ENCODE measurements at places on chromosomes 6 and 20.
A peak's percentile ranks its signal among the peaks of the same experiment; 100 is the strongest.

DNA sequence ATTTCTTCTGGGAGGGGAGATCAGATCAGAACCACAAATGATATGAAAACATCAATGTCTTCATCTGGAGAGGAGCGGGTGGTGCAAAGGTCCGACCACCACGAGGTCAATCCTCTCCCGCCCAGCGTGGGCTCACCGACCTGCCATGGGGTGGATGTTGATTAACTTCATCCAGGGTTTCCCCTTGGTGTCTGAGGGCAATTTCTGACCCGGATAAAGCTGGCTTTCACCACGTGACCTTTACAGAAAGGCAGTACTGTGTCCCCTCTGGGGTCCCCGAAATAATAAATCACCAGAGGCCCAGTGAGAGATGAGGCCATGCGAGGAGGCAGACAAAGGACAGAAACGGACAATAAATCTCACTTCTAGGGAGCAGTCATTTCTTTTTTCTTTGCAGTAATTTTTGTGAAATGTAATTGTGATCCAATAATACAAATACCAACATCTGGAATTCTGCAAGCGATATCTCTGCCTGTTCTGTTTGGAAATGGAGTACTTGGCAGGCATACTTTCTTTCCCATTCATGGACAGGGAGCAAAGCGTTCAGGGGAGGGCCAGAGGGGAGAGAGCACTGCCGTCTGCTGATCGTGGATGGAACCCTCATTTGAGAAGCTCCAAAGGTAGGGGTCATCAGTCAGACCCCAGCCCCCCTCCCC, 55.1 kb upstream of the APCDD1L start:
- no peak for DNase-seq

- no peak for DNase-seq
Observed at GRCh38 chr6:35267897-35268296, 8.4 kb downstream of the ZNF76 start.

GRCh38 chr6:19879663-19880062, 42.5 kb downstream of the ID4 start:
- no peak for DNase-seq

- no peak for DNase-seq
Observed at GRCh38 chr20:43936104-43936770, 21.6 kb downstream of the TOX2 start.

- no peak for DNase-seq
Observed at GRCh38 chr20:44494681-44495080, 19.0 kb downstream of the TTPAL start.

DNA sequence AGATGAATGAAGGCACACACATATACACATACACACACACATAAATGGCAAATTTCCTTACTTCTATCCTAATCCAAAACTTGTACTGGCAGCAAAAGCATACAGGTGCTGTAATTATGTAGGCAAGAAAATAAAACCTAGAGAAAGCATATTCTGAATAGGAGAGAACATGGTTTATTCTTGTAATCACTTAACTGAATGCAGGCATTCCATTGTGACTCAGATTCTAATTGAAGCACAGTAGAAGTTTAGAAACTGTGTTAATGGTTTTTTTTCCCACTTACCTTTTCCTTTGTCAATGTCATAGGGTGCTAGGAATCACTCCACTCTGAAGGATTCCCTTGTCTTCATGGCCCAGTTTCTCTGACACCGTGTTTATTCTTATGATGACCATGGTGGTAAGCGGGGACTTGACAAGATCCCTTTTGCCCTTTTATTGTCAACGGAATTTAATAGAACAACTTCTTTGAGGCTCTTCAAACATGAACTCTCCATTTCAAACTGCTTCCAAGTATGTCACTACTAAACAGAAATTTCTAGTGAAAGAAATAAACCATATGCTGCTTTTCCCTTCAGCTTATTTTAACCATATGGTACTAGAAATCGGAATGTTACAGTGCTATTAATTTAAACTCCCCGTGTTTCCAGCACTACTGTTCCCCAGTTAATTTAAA, 164.2 kb downstream of the OGFRL1 start:
- no peak for DNase-seq

DNA sequence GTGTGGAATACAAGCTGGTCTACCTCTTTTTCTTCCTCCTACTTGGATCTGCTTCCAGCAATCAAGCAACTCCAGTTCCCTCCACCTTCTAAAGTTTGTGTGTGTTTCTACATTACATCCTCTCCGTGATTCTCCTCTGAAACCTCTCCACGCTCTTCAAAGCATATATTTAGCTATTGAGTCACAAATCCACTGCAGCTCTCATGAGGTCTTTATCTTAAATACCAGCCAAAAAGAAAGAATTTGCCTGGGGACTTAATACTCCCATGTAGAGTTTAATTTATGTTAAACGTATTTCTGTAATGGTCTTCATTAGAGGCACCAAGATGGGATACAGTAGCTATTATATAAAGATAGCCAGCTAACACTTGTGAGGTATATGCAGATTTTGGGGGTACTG, 78.7 kb downstream of the FOXC1 start:
- DNase-seq, result no peak

- peak; percentile 38 for DNase-seq
Observed at GRCh38 chr6:84220809-84221409, 6.5 kb downstream of the CEP162 start.

- DNase-seq, result no peak
Observed at GRCh38 chr6:138817799-138818198, 21.9 kb downstream of the ECT2L start.

DNA sequence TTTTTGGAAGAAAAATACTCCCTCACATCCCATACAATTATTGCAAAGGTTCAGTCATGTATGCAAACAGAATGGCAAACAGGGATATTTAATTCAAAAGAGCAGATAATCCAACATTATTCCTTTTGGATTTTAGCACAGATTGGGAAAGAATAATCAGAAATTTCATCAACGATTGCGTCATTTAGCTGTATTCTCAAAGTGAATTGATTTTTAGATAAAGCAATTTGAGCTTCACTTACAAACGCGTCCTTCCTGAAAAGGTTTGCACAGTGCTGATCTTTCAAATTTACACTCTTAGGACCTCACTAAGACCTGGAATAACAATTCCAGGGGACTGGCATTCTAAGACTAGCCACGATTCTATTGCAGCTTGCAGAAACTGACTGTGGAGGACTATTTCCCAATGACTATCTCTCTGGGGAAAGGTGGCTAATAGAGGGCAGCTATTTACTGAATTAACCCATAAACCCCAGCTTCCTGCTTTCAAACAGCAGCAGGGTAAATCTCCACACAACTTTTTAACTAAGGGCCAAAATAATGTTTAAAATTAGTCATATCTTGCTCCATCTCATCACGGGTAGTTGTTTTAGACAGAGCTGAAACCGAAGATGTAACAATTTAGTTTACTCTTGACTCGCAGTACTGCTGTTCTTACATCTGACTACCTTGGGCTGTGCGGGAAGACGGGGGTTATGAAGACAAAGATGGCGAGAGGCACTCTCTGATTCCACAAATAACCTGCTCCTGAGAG, 131.2 kb upstream of the FAM184A start:
- no peak for DNase-seq

DNA sequence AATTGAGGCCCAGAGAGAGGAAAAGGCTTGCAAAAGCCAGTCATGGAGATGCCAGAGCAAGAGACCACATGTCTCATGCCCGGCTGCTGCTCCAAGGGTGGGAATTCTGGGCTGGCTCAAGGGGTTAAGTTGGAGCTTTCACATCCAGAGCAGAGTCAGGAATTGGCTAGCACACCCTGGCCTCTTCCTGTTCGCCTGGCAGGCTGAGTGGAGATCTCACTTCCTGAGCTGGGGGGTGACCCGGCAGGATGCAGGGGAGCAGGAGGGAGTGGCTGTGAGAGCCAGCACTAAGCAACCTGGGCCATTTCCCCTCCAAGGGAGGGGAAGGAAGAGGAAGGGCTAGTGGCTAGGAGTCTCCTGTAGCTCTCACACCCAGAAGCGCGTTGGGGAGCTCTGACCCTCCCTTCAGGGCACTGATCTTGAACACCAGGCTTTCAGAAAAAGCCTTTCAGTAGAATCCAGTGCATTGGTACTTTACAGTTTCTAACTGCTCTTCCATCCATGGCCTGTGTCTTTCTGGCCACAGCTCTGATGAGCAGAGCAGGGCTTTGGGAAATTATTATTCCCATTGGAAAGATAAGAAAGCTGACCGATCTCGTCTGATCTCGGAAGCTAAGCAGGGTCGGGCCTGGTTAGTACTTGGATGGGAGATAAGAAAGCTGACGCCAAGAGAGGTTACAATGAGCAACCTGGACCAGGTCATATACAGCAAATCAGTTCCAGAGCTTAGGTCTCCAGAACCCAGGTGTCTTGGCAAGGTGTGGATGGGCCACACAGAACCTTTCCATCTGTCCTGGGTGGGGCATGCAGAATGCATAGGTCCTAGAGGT, 2.2 kb upstream of the CCM2L start:
- no peak for DNase-seq

DNA sequence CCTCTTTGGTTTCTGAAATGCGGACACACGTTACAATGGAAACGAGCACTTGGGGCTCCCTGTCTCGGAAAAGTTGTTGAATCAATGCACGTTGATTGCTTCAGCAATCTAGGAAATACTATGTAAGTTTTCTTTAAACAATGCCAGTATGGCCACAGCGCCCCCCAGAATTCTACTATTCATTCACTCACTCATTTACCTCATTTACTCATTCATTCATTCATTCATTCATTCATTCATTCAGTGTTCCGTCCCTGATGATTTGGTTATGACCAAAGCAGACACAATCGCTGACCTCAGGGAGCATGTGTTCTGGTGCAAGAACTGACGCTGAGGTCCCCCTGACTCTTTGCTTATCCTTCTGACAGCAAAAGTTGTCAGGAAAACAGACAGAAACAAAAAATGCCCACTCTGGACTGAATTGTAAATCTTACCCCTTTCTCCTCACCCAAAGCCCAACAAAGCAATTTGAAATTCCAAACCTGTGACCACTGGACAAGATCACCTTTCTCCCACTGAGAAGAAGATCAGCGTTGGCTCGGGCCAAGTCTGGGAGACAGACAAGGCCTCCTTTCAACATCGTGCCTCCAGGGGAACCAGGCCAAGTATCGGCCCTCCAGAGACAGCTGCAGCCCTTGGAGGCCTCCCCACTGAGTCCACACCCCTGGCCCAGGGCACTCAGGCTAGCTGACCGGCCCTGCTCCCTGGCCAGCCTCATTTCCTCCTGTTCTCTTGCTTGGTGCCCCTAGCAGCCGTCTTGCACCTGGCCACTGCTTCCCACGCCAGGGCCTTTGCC, 15.0 kb upstream of the PMEPA1 start:
- DNase-seq, result no peak

GRCh38 chr6:98308564-98308963, 525.8 kb upstream of the POU3F2 start:
- no peak for DNase-seq

- no peak for DNase-seq
Observed at GRCh38 chr6:11093376-11093625, 333 bp upstream of the SMIM13 start.

- no peak for DNase-seq
Observed at GRCh38 chr6:17640477-17640917, 40.4 kb downstream of the FAM8A1 start.

GRCh38 chr6:143183666-143184065, 123.0 kb downstream of the AIG1 start:
- no peak for DNase-seq

GRCh38 chr20:34250005-34250404, 8.8 kb downstream of the ASIP start:
- no peak for DNase-seq

- DNase-seq, result no peak
Observed at GRCh38 chr20:58625585-58625984, 25.5 kb upstream of the STX16 start.

Data from OCI-LY7 (cell line).